Omental fat pad (tissue), 4 donors: ENCODE measurements at places on chromosomes 7 and 10. TPM values are rescaled to one million over a fixed set of nuclear protein-coding genes. Genes with fewer than 3 reads are reported as not detected.

- no peak for DNase-seq
These were observed 69.1 kb upstream of the WAC start for GRCh38 chr10:28463676-28464395.

- DNase-seq, result no peak
These were observed 23.4 kb downstream of the FRMPD2 start for GRCh38 chr10:48251152-48251524.

DNA sequence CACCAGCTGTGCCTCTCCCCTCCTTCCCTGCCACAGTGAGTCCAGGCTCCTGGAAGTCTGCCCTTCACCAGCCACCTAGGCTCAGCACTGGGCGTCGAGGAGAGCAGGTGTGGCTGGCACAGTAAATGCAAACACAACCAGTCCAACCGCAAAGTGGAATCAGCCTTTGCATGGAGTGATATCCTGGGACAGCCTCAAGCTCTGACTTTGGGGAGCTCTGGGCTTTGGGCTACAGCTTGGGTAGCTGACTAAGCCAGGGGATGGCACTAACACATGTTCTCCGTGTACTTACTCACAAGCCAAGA is 312.4 kb downstream of the KCNMA1 start:
- DNase-seq, result no peak

The RAB19 gene
- not detected for total RNA-seq

The CYP3A5 gene
- total RNA-seq, result 6.2 TPM

DNA sequence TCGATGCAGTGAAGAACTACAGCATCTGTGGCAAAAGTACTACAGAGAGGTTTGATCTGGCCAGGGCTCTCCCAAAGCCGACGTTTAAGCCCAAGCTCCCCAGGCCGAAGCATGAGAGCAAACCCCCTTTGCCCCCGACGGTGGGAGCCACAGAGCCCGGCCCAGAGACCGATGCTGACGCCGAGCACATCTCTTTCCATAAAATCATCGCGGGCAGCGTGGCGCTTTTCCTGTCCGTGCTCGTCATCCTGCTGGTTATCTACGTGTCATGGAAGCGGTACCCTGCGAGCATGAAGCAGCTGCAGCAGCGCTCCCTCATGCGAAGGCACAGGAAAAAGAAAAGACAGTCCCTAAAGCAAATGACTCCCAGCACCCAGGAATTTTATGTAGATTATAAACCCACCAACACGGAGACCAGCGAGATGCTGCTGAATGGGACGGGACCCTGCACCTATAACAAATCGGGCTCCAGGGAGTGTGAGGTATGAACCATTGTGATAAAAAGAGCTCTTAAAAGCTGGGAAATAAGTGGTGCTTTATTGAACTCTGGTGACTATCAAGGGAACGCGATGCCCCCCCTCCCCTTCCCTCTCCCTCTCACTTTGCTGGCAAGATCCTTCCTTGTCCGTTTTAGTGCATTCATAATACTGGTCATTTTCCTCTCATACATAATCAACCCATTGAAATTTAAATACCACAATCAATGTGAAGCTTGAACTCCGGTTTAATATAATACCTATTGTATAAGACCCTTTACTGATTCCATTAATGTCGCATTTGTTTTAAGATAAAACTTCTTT is 2.3 kb downstream of the LRRTM3 start:
- DNase-seq, result no peak

DNA sequence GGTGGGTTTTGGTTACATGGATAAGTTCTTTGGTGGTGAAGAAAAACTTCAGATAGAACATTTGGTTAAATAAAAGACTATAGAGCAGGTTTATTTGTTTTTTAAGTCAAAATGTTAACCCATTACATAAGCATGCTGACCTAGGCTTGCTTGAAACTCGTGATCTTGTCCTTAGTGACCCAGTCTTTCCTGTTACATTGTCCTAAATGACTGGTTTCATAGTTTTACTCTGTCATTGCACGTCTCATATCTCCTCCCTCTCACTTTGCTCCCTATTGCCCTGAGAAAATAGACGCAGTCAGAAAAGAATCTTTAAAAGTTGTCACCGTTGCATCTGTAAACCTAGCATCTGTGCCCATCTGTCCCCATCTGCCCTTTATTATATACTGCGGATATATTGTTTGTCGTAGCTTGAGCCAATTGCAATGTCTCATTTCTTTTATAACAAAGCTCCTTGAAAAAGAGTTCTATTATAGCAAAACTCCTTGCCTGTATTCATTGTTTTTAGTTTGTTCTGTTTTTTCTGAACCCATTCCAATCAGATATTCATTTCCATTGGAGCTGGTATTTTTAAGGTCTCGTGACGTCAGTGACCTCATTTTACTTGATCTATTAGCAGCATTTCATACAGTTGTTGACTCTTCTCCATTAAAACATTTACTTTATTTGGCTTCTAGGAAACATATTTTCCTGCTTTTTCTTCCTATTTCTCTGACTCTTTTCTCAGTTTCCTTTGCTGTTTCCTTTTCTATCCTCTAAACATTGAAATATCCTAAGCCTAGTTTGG is 57.3 kb downstream of the HELLS start:
- DNase-seq, result no peak

The OR2A7 gene
- 3.8 TPM for total RNA-seq

- no peak for DNase-seq
These were observed 45.3 kb downstream of the ZNF777 start for GRCh38 chr7:149415391-149416071.

The SEMA3D gene
- total RNA-seq, result 5.9 TPM

- no peak for DNase-seq
These were observed 1.4 kb upstream of the ZYX start for GRCh38 chr7:143379611-143380259.

The COMTD1 gene
- total RNA-seq, result 16.1 TPM

- no peak for DNase-seq
These were observed 24.0 kb upstream of the ABCB4 start for GRCh38 chr7:87499494-87499893.

The CDC14C gene
- not detected for total RNA-seq

- no peak for DNase-seq
These were observed 62.1 kb upstream of the EFCAB10 start for GRCh38 chr7:105643384-105643783.

DNA sequence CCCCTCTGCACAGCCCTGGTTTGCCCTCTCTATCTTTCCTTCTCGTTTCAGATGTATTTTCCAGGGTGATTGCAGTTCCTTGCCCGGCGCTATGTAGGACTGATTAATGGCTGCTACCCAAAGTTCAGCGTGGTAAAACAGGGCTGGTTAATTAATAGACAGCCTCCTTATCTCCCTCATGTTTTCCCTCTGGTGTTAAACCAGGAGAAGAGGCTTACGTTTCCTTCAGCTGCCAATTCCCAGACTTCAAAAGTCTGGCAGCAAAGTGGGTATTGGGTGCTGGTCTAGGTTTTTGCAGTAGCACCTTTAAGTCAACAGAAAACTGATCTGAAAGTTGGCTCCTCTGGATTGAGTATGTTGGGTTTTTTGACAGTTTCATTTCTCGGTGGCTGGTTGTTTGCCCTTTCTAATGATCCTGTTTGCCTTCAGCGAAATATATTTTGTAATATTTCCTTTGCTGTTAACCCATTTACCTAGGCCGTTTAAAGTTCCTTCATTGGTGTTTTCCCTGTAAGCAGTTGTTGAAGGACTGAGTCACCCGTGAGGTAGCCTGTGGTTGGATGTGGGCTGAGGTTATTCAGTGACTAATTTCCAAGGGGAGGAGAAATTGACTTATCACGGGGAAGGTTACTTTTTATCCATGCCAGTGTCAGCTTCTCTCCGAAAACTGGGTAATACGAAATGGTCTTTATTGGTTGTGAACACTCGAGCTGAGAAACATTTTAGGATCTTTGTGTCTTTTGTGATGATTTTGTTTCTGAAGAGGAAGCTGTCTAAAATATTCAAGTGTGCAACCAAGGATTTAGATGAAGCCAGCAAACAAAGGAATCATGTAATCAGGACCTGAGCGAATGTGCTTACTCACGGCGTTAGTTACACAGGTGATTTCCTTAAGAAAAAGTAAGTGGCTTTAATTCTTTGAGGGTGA is 257.2 kb downstream of the KIAA1217 start:
- no peak for DNase-seq

- no peak for DNase-seq
These were observed 12.0 kb upstream of the HERC4 start for GRCh38 chr10:68086910-68087684.

The TMEM196 gene
- not detected for total RNA-seq

DNA sequence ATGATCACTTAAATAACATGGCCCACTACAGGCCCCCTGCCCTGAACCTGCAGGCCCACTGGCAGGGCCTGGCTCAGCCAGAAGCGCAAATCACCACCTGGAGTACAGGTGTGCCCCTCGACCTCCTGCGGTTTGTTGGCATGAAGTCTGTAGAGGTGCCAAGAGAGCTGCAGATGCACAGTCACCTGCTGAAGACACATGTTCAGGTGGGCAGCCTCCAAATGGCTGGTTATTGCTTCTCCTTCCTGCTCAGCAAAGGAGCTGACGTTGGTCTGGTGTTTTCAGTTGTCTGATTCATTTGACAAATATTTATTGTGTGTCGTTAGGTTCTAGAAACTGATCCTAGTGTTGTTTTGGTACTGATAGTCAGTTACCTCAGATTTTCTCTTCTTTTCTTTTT is 29.0 kb downstream of the DHTKD1 start:
- DNase-seq, result no peak

DNA sequence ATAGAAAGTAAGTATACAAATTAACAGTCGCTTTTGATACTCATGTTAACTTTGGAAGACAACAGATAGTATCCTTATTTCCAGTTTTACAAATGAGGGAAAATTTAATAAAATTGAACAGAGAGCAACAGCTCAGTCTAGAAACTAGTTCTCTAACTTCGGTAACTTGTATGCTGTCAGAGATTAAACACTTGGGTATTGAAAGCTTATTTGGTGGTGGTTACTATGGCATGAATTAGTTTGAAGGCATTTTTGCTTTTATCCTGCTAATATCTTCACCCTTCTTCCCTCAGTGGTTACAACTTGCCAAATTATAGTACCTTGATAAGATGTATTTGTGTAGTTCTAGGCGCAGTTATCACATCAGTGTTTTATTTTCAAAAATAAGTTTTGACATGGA is 7.2 kb downstream of the WAC start:
- DNase-seq, result no peak

DNA sequence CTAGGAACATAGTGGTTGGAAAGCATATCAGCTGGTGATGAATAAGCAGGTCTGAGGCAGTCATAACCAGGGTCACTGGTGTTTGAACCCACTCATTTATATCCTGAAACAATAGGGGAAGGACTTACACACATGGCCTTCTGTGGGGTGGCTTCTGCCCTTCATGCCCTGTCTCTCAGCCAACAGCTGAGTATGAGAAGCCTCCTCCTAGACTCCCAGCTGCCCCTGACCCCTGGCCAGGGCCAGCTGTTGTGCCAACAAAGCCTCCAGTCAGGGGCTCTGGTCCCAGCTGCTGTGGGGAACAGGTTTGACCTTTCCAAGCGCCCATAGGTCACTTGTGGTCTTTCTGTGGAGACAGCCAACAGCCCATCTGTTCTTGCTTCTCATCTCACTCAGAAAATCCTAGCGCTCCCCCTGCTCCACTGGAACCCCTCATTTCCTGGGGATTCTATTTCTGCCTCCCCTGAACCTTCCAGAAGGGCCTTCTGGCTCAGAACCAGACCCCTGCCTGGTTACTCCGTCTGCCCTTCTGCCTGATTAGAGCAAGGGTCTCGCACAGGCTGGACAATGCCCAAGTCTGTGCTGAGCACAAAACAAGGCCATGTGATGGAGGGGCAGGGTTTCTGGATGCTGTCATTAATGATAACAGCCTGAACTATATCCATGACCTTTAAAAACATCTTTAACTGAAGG is 9.7 kb upstream of the PURB start:
- no peak for DNase-seq

The PDCD4 gene
- total RNA-seq, result 104 TPM

- DNase-seq, result no peak
These were observed 226.1 kb downstream of the GLRX3 start for GRCh38 chr10:130362308-130362761.

DNA sequence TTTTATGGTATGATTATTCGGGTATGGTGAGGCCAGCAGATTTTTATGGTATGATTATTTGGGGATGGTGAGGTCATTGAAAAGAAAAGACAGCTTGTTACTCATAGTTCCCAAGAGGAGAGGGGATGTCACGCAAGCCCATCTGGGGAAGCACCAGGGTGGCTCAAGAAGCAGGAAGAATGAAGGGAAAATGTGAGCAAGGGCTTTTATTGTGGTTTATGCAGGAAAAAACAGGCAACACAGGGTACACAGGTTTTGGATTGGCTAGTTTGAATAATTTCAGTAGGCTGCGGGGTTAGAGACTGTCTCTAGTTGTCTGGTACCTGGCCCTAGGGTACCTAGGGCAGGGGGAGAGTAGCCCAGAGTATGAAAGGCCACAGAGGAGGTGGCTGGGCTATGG is 26.8 kb upstream of the DGKI start:
- DNase-seq, result no peak

The TRIM56 gene
- 23.8 TPM for total RNA-seq

The FAM25A gene
- total RNA-seq, result not detected

DNA sequence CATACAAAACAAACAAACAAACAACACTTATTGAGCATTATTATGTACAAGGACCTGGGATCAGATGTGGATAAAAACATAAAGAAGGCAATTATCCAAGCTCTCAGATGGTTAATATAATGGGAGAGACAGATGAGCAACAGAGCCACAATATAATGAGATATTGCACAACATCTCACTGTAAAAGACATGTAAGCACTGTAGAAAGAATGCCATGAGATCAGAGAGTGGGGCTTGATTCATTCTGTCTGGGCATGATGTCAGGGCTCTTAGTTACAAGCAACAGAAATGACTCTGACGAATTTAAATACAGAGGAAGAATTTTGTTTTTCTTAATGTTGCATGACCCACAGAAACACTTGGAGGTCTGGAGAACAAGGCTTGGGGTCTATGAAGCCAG is 164.7 kb upstream of the PLXDC2 start:
- no peak for DNase-seq

DNA sequence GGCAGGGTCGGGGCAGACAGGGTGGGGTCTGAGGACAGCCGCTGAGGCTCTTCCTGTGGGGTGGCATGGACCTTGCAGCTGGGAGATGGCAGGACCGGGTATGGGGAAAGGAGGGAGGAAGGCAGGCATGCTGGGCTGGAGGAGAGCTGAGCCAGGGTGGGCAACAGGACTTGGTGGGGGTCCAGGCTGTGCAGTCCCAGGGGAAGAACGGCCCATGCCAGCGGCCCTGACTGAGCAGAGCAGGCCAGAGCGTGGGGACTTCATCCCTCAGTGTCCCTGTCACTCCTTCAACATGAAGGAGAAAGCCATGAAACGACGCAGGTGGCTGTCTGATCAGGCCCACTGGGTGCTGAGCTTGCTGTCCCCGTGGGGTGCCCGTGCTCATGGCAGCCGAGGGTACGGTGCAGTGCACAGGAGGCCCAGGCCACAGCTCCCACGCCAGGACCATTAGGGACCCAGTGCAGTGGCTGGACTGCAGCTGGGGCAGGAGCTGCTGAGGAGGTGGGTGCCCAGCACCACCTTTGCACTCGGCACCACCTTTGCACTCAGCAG is 519.6 kb downstream of the PTPRN2 start:
- no peak for DNase-seq

GRCh38 chr10:80579849-80580637 is 42.3 kb downstream of the SH2D4B start:
- no peak for DNase-seq
